ENCODE measurements at places on chromosomes 1 and 21.

DNA sequence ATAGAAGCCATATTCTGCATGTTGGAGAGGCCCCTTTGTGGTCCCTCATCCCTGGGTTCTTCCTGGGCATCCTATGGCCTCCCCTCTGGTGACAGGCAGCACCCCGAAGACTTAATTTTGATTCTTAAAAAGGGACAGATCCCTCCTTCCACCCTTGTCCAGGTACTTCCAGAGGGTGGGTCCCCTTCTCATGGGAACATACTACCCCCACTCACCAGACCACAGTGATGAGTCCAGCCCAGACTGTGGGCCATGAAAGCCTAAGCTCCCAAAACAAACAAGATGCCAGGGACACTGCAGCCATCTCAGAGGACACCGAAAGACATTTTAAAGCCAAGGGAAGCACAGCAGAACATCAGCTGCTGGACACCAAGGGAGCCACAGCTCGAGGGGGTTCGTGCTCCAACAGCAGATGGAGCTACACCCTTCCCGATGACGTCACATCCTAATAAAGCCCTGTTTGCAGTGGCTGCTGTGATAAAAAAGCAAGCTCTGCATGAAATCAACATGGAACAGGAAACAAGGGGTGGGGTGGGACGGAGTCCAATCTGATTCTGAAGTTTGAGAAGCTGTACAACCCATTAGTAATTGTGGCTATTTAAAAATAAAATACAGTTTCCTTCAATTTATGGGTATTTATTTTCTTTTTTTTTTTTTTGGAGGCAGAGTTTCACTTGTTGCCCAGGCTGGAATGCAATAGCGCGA lies 32.4 kb downstream of the GNB1 start:
- no peak for DNase-seq
- peak overlapping the region; percentile 36 for H3K4me3 ChIP-seq
- peaks cover 91% of the 10 kb centered on the region for H3K4me1 ChIP-seq
- H3K36me3 ChIP-seq = peaks cover 4% of the 10 kb centered on the region
- H3K27me3 ChIP-seq = no peaks in the 10 kb centered on the region
- peak overlapping the region; percentile 82 for H3K27ac ChIP-seq

DNA sequence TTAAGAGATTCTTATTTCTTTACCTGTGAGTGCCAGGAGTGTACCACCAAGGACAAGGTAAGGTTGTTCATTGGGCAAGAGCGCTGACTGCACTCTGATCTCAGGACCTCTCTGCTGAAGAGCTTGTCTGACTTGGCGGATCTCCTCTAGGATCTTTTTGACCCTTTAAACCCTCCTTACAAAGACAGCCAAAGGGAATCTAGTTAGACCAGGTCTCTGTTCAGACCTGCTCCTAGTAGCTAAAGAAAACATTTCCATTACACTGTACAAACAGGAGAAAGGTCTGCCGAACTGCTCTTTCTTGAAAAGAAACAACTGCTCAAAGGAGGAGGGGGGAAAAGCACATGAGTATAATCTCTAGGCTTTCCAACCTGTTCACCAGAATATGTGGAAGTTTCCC lies 49.3 kb downstream of the SMYD2 start:
- H3K4me1 ChIP-seq = peaks cover 2% of the 10 kb centered on the region
- peaks cover 51% of the 10 kb centered on the region for H3K36me3 ChIP-seq
- no peak overlapping the region for H3K27ac ChIP-seq
- no peak for DNase-seq
- H3K4me3 ChIP-seq = no peak overlapping the region

DNA sequence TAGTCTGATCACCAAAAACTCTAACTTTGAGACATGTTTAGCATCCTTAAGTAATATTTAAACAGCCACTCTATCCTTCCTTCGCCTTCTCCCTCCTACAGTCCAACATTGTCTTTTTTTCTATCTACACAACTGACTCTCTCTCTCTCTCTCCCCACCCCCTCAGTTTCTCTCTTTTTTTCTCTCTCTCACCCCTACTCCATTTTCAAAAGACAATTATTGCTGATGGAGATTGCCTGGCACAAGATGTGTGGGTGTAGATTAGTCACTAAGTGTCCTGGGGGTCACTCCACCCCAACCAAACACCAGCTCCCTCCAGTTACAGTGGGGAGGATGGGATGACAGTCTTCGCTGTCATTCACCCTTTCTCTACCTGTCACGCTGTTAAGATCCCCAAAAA lies 94.5 kb upstream of the NFIA start:
- no peak overlapping the region for H3K27ac ChIP-seq
- no peak for DNase-seq
- no peaks in the 10 kb centered on the region for H3K36me3 ChIP-seq
- no peak overlapping the region for H3K4me3 ChIP-seq
- no peaks in the 10 kb centered on the region for H3K27me3 ChIP-seq

GRCh38 chr1:14183329-14183728 lies 415.2 kb upstream of the KAZN start:
- H3K4me1 ChIP-seq = peaks cover 19% of the 10 kb centered on the region
- no peaks in the 10 kb centered on the region for H3K36me3 ChIP-seq
- DNase-seq = no peak
- H3K27me3 ChIP-seq = peaks cover 48% of the 10 kb centered on the region
- no peak overlapping the region for H3K27ac ChIP-seq

DNA sequence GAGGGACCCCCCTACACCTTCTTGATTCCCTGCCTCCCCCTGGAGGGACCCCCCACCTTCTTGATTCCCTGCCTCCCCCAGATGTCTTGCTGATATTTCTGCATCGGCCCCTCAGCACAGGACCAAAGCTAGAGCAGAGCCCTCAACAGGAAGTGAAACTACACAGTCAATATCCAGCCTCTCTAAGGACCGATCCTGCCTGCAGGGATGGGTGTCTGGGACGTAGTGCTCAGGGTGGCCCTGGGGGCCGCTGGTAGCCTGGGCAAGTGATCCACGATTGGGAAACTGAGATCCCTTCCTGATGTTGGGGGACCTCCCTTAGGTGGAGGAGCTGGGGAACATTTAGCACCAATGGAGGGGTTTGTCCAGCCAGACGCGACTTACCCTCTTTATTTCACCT lies 3.9 kb upstream of the LEFTY2 start:
- H3K27ac ChIP-seq = peak overlapping the region; percentile 91
- peak overlapping the region; percentile 77 for H3K4me3 ChIP-seq
- no peaks in the 10 kb centered on the region for H3K27me3 ChIP-seq
- H3K4me1 ChIP-seq = peaks cover 10% of the 10 kb centered on the region
- H3K36me3 ChIP-seq = no peaks in the 10 kb centered on the region
- DNase-seq = no peak

DNA sequence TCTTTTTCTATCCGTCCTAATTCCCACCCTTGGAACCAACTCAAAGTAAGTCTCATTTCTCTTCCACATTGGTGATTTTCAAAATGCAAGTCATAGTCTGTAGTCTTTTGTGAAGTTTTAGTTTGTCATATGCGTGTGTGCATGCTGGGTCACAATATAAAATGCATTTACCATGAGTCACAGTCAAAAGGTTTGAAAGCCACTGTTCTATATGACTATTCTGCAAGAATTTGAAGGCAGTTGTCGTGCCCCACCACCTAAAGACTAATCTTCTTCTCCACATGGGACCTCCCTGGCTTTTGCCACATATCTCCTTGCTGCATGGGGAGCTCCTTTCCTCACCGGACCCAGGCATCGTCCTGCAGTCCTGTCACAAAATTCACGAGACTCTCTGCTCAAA lies 1.6 kb downstream of the STPG1 start:
- no peaks in the 10 kb centered on the region for H3K27me3 ChIP-seq
- peak overlapping the region; percentile 52 for H3K4me3 ChIP-seq
- H3K36me3 ChIP-seq = peaks cover 8% of the 10 kb centered on the region

DNA sequence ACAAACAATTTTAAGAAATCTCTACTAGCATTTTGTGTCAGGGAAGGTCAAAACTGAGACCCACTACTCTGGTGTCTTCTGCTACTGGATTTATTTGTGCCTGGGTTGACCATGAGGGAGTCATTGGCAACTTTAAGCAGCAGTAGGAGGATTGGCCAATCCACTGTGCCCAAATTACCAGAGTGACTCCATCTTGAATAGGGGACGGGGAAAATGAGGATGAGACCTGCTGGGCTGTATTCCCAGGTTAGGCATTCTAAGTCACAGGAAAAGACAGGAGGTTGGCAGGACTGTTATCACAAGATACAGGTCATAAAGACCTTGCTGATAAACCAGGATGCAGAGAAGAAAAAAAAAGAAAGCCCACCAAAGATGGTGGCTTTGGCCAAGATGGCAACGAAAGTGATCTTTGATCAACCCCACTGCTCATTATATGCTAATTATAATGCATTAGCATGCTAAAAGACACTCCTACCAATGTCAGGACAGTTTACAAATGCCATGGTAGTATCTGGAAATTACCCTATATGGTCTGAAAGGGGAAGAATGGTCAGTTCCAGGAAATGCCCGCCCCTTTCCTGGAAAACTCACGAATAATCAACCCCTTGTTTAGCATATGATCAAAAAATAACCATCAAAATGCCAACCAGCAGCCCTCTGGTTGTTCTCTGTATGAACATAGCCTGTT lies 200.9 kb downstream of the LTN1 start:
- H3K4me1 ChIP-seq = peaks cover 11% of the 10 kb centered on the region
- H3K4me3 ChIP-seq = no peak overlapping the region
- H3K27ac ChIP-seq = peak overlapping the region; percentile 10
- no peaks in the 10 kb centered on the region for H3K27me3 ChIP-seq
- no peak for DNase-seq

- peaks cover 2% of the 10 kb centered on the region for H3K4me1 ChIP-seq
- H3K27me3 ChIP-seq = peaks cover 46% of the 10 kb centered on the region
- no peaks in the 10 kb centered on the region for H3K36me3 ChIP-seq
- H3K27ac ChIP-seq = no peak overlapping the region
- H3K4me3 ChIP-seq = peak overlapping the region; percentile 78
- no peak for DNase-seq
Observed at GRCh38 chr21:36430841-36431240, 45.6 kb downstream of the CHAF1B start.

GRCh38 chr1:150149271-150150132 lies at the start of gene PLEKHO1:
Gene PLEKHO1, plus strand, starts transcription at chr1:150149916. Its CDS starts 342 bp downstream, at chr1:150150258.
- H3K27me3 ChIP-seq = no peaks in the 10 kb centered on the region
- peaks cover 73% of the 10 kb centered on the region for H3K4me1 ChIP-seq
- H3K27ac ChIP-seq = peak within 1 kb of the TSS; percentile 92
- DNase-seq = peak; percentile 63
- H3K36me3 ChIP-seq = no peaks in the 10 kb centered on the region

DNA sequence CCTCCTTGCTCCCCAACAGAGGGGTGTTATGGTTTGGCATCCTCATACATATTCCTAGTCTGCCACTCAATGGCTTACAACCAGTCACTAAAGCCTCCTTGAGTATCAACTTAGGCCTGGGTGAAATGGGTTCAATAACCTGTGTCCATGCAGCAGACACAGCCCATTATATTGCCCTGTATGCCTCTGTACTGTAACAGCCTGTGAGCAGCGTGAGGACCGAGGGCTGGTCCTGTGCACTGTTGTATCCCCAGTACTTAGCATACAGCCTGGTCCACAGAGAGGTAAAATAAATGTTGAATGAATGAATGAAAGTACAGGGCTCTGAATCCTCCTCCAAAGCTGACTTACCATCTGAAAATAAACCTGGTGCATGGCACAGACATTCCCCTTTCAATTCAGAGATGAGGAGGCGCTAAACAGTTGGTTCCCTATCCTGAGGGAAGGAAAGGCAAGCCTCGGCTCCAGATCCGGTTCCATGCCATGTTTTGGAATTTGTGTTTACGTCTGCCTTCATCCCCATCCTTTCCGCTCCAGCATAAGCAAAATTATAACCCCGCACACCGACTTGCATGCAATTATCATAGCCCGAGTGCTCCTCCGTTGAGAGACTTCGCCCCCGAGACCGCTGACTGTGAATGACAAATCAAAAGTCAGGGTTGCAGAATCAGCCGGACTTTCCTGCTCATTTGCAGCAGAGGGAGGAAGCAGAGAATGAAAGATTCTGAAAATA lies 45.0 kb upstream of the DNAJC6 start:
- H3K27me3 ChIP-seq = peaks cover 5% of the 10 kb centered on the region
- peaks cover 25% of the 10 kb centered on the region for H3K4me1 ChIP-seq
- DNase-seq = no peak
- peak overlapping the region; percentile 1 for H3K27ac ChIP-seq

DNA sequence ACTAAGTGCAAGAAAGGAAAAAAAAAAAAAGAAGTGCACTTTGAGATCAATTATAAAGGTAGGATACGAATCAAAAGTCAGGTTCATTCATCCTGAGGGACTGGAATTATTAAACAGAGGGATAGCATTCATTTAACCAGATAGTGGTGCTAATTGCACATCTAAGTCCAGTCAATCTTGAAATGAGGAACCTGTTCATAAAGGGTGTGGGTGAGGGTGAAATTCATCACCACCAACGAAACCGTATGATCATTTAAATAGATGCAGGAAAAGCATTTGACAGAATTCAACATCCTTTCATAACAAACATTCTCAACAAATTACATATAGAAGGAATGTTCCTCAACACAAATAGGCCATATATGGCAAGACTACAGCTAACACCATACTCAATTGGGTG lies 5.6 kb downstream of the CTSS start:
- no peaks in the 10 kb centered on the region for H3K36me3 ChIP-seq
- no peak for DNase-seq
- H3K4me1 ChIP-seq = peaks cover 37% of the 10 kb centered on the region
- no peak overlapping the region for H3K4me3 ChIP-seq
- H3K27ac ChIP-seq = peak overlapping the region; percentile 33
- H3K27me3 ChIP-seq = no peaks in the 10 kb centered on the region

DNA sequence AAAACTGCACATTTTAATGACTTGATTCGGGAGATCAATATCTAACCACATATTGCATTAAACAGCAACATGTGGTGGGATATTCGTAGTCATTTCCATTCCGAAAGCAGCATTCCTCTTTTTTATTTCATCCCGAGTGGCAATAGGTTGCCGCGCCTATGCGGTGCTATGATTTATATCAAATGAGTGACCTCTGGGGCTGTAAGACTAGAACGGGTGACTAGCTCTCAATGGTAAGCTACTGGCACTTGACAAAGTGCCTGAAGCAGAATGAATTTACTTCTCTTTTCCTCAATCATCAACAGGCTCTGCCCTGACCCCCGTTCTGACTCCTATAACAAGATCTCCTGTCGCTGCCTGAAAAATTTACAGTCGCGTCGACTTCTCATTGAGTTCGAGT lies 162.3 kb downstream of the ZNF281 start:
- H3K27ac ChIP-seq = no peak overlapping the region
- peaks cover 20% of the 10 kb centered on the region for H3K27me3 ChIP-seq
- no peak overlapping the region for H3K4me3 ChIP-seq
- H3K36me3 ChIP-seq = no peaks in the 10 kb centered on the region

- H3K27ac ChIP-seq = no peak overlapping the region
- H3K4me1 ChIP-seq = peaks cover 53% of the 10 kb centered on the region
- no peak overlapping the region for H3K4me3 ChIP-seq
- no peaks in the 10 kb centered on the region for H3K27me3 ChIP-seq
- DNase-seq = no peak
Observed at GRCh38 chr1:100955322-100955721, 59.4 kb downstream of the SLC30A7 start.

DNA sequence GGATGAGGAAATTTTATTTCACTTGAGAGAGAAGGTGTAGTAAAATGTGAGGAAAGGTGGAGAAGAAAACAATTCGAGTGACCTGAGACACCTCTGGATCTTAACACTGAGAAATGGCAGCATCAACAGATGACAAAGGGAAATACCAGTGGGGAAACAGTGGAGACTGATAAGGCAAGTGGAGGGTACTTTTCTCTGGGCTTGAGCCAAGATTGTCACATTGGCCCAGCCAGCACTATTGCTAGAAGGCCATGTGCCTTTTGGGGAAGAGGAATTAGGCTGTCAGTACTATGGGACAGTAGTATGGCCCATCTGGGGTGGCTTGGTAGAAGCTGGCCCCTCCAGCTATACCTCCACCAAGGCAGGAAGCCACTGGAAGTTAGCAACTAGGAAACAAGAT lies 8.4 kb downstream of the SYPL2 start:
- no peaks in the 10 kb centered on the region for H3K4me1 ChIP-seq
- no peak overlapping the region for H3K4me3 ChIP-seq
